ENCODE measurements at places on chromosomes 13 and 19.

- DNase-seq, result no peak
Measured at GRCh38 chr19:29745253-29745652, 30.2 kb upstream of the C19orf12 start.

DNA sequence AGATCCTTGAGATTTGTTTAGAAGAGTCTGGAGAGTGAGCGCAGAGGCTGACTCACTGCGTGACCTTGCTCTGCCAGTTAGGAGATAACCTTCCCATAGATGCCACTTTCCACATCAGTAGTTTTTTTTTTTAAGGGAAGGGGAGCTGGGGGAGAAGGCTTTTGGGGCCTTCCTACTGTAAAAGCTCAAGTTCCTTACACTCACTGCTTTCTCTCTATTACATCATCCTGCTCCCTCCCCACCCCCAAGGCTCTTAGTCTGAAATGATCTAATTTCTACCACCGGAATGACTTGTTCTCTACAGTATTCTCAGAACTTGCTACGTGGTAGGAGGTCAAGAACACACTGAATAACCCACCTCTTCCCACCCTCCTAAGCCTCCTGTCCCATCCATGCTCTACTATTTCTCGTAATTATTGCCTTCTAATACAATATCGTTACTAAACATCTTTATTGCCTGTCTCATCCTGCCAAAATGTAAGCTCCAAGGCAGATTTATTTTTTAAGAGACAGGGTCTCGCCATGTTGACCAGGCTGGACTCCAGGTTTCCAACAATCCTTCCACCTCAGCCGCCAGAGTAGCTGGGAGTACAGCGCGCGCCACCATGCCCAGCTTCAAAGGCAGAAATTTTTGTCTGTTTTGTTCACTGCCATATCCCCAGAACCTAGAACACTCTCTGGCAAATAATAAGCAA, 1.2 kb downstream of the LONP1 start:
- no peak for DNase-seq

DNA sequence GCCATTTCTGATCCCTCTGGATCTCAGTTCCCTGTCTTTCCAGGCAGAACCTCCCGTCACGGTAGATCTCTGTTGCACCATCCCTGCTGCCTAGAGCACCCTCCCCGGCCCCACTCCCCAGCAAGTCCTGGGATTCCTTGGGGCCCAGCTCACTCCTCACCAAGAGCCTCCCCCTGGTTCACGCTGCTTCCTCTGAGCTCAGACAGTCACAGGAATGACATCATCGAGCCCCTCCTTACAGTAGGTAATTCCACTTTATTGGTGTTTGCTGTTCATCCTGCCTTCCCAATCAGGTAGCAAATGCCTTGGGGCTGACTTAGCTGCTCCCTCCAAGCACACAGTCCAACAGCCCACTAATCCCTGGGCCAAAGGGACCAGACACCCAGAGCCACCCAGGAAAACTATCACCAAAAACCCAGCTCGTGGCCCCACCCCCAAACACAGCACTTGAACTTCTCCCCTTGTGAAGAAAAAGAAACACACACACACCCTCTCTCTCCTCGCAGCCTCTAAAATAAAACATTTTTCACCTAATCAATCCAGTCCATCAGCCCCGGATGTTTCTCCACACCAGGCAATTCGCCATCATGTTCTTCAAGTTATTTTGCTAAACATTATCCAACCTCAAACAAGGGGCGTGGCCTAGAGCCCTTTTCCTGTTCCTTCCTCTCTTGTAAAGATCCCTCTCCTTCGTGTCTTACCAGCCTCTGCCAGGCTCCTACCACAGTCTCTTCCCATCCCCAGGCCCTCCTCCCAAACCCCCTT, 2.5 kb downstream of the NAPA start:
- DNase-seq, result no peak

- DNase-seq, result no peak
Measured at GRCh38 chr19:7970716-7971448, 27.4 kb upstream of the TIMM44 start.

GRCh38 chr19:16389848-16390247, 65.2 kb downstream of the KLF2 start:
- no peak for DNase-seq

GRCh38 chr13:46728777-46729176, 68.2 kb downstream of the ESD start:
- no peak for DNase-seq

DNA sequence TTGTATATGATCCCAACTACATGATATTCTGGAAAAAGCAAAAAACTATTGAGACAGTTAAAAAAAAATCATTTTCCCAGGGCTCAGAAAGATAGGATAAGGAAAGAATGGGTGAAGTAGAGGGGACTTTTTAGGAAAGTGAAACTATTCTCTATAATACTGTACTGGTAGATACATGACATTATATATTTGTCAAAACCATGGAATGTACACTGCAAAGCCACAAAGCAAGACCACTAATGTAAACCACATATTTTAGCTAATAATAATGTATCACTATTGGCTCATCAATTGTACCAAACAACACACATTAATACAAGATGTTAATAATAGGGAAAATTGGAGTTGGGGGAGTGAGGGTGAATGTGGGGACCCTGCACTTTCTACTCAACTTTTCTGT, 182.6 kb downstream of the EFNB2 start:
- DNase-seq, result no peak

- no peak for DNase-seq
Measured at GRCh38 chr19:51107406-51108065, 673 bp downstream of the CTU1 start.

- DNase-seq, result no peak
Measured at GRCh38 chr19:5048727-5049553, 80.0 kb downstream of the KDM4B start.

- DNase-seq, result no peak
Measured at GRCh38 chr13:59088716-59089115, 1075.0 kb downstream of the DIAPH3 start.

GRCh38 chr19:46006411-46006810, 11.1 kb downstream of the CCDC61 start:
- DNase-seq, result no peak

DNA sequence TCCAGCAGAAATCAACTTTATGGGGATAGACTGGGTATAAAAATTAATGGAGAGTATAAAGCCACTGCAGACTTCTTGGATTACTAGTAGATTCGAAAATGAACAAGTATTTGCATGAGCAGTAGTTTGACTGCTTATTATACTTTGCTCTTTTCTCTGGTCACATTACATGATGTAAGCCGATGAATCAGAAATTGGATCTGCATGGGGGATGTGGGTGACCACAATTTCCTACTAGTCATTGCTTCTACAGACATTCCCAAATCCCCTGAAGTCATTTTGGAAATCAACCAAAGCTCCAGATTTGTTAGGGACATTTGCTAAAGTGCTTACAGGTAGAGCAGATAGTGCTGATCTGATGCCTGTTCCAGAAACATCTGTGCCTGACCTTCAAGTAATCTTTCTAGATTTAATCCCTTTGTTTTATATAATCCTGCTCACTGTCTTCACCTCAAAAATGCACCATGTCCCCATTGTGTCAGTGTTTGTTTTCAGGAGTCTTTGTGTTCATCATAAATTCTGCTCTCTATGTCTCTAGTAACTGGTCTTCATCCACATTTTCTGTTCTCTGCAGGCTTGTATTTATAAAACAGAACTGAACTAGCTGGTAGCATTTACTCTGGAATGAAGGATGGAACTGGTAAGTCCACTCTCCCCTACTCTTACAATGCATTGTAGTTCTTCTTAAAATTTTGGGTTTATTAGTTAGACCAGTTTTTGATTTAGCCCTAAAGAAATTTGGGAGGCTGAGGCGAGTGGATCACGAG, 201.5 kb upstream of the CSNK1A1L start:
- no peak for DNase-seq

- DNase-seq, result peak; percentile 36
Measured at GRCh38 chr13:50365408-50366391, 350.5 kb downstream of the KCNRG start.

DNA sequence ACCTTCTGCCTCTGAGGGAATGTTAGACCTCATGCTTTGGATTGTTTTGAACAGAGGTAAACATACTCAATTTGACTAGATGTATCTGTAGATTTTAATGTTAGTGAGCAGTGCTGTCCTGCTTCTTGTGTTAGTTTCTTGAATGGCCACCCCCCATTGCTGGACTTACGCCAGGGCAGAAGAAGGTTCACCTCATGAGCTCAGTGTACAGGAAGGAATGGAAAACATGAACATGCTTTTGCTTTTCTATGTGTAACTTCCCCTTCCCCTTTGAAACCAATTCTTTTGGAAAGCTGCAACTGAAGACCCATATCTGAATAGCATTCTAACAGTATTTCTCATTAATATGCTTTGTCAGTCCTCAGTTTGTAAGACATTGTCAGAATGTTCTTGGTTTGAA, 32.3 kb downstream of the WASF3 start:
- DNase-seq, result no peak

- no peak for DNase-seq
Measured at GRCh38 chr13:49259586-49259985, 11.9 kb downstream of the CDADC1 start.

- no peak for DNase-seq
Measured at GRCh38 chr13:44752164-44752563, 176.0 kb upstream of the TSC22D1 start.

DNA sequence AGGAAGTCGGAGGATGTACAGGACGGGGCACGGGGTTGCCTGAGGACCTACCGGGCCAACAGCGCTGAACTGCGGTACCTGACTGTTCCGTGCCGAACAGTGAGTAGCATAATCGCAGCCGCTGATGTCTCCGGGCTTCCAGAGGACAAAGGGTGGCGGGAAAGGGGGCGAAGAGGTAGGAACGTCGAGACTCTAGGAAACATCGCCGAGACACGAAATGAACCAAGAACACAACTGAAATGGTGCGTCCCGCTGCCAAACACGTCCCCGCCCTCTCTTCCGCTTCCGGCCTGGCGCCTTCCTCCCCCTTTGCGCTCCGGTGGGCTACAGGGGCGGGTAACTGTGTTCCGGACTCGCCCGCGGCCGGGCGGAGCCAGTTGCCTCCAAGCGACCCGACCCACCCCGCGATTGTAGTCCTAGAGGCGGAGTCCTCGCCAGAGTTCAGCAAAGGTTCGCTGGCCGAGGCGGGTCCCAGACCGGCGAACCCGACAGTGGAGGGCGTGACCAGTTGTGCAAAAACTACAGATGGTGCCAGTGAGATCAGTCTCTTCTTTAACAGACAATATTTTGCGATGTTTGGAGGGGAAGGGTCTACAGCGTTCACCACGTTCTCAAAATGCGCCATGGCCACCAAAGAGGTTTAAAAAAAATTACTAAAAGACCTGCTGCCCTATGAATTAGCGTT, at the start of gene MRPS31:
Gene MRPS31, minus strand, starts transcription at position 257 of the 685 bp plus-strand sequence. Its CDS starts 54 bp downstream, at position 203.
- DNase-seq, result peak; percentile 95

GRCh38 chr19:52658595-52658994, 20.4 kb upstream of the ZNF83 start:
- no peak for DNase-seq

- DNase-seq, result peak; percentile 54
Measured at GRCh38 chr19:49019242-49019932, 2.5 kb upstream of the LHB start.

- DNase-seq, result no peak
Measured at GRCh38 chr19:16283210-16284061, 41.2 kb upstream of the KLF2 start.

DNA sequence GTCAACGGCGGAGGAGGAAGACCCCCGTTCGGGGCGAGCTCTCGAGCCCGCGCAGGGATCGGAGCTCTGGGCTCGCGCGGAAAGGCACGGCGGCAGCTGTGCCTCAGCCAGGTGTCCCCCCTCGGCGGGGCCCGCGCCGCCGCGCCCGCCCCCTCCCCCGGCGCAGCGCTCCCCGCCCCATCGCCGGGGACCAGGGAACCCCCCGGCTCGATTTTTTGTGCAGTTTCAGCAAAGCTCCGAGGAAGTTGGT, 110.0 kb downstream of the KCNRG start:
- peak; percentile 62 for DNase-seq

Measured in effector memory CD8-positive, alpha-beta T cell (primary cell).